OCI-M1 (cell line): ENCODE measurements at places on chromosomes 7 and 10.

DNA sequence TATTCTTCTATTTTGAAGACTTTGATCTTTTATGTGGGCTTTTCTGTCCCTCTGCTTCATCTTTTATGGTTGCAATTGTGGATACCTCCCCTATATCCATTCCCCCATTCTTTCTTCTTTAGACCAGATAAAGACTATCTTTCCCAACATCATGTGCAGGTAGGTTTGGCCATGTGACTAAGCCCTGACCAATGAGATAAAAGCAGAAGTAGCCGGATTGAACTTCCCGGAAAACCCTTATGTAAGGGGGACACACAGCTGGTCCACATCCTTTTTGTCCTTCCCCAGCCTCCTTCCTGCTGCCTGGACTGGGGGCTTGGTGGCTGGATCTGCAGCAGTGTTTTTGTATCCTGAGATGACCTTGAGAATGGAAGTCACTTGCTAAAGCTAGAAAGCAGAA lies 33.5 kb upstream of the EXOC6 start:
- DNase-seq = no peak

- DNase-seq = no peak
These were observed 57.7 kb upstream of the DNAJB6 start for GRCh38 chr7:157278791-157279724.

GRCh38 chr10:101709359-101710058 lies 14.5 kb upstream of the FBXW4 start:
- no peak for DNase-seq

- no peak for DNase-seq
These were observed 154.3 kb upstream of the CXCL12 start for GRCh38 chr10:44539178-44539577.

- DNase-seq = no peak
These were observed 326.6 kb upstream of the GALNT17 start for GRCh38 chr7:70805360-70805759.

- DNase-seq = no peak
These were observed 500.4 kb downstream of the GFRA1 start for GRCh38 chr10:115772606-115773005.

DNA sequence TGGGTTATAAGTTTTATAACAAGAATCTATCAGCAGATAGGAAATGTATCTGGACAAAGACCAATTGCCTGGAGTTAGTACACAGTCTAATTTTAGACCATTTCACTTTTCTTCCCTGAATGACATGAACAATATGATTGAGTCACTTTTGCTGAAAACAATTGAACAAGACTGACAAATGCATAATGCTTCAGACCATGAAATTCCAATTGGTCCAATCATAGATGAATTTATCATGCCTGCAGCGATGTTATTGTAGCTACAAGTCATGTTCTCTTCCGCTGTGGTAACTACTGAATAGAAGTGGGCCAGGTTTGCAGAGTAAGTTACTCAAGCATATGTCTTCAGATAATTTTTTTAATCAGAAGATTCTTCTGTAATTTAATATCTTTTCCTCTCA lies 73.4 kb downstream of the VSTM2A start:
- DNase-seq = no peak

GRCh38 chr7:126570845-126571244 lies 681.9 kb downstream of the GRM8 start:
- DNase-seq = no peak

GRCh38 chr7:50351267-50351666 lies 46.8 kb downstream of the IKZF1 start:
- DNase-seq = peak; percentile 21

DNA sequence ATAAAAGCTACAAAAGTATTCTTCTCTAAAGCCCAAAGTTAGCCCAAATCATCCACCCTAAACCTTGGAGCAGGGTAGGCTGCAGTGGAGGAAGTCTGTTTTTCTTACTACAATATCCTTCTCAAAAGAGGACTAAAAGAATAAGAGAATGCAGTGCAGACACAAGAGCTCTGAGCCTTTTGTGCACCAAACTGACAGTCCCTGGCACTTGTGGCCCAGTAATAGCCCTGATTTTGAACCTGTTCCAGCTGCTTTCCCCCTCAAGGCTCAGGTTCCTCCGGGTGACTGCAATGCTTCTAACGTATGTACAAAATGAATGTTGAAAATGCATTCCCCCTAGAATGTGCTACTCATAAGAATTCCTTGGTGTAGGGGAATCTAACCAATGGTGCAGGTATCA lies 154.4 kb downstream of the JAZF1 start:
- DNase-seq = no peak

GRCh38 chr10:85900487-85900886 lies 466.1 kb downstream of the GRID1 start:
- no peak for DNase-seq

- no peak for DNase-seq
These were observed 72.1 kb upstream of the NANOS1 start for GRCh38 chr10:118957443-118957825.

GRCh38 chr10:42992957-42993390 lies 83.9 kb upstream of the RET start:
- no peak for DNase-seq

GRCh38 chr7:29385214-29385814 lies 178.3 kb upstream of the PRR15 start:
- no peak for DNase-seq
